CD4-positive, alpha-beta T cell treated with Interleukin-21 for 1 hour (primary cell): ENCODE measurements at places on chromosomes 4 and X.

GRCh38 chr4:83036991-83037665, 2.1 kb downstream of the COPS4 start:
- DNase-seq = no peak

DNA sequence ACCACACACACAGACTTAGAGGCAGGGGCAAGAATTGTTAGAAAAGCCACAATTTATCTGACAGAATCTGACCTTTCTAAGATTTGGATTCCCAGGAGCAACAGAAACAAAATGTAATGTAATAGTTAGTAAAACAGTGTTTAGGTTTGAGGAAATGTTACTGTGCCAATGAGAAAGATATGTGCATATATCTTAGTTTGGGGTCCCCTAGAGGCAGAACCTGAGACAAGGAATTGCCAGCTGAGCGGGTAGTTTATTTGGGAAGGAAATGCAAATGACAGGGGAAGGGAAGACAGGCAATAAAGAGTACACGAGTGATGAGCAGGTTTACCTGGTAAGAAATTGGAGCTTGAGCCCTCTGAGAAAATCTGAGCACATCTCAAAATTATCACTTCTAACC, 31.3 kb upstream of the DDX53 start:
- no peak for DNase-seq

DNA sequence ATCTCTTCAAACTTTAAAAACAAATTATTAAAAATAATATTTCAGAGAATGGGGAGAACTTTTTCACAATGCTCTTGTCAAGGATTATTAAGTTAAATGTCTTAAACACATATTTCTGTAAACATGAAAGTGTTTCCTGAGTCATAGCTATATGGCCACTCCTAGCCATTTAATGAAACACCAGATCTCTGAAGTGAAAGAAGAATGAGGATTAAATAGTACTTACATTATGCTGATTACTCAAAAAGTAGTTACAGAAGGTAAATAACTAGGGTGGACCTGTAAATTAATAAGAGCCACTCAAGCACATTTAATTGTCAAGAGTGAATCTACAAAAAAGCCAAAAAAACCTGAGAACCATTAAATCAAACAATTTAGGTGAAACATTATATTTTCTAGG, 57.6 kb upstream of the GALNT7 start:
- no peak for DNase-seq

DNA sequence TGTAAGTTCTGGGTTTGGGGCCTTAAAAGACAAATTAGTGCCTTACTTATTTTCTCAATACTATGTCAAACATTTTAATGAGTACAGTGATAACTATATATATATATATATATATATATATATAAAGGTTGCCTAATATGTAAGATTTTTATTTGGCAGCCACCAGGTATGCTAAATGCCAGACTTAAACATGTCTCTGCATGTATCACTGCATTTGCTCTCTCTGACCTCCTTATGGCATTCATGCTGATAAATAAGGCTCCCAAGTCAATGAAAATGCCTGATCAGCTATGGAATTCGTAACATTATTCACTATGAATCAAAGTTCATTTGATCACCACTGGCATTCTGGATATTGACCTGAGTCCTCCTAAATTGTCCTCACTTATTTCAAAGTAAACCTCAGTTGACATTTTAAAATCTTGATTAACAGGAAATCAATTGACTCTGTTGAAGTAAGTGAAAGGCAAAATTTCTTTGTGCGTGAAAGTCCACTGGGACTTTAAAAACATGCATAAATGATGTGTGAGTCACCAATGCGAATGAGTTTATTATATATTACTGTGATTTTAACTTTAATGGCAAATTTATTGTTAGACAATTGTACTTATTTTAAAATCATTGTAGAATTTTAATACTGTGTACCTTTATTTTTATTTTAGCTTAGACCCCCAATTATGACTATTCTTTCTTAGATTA, 29.2 kb upstream of the AREG start:
- no peak for DNase-seq

GRCh38 chr4:53914313-53915016, 149.9 kb downstream of the CHIC2 start:
- no peak for DNase-seq

DNA sequence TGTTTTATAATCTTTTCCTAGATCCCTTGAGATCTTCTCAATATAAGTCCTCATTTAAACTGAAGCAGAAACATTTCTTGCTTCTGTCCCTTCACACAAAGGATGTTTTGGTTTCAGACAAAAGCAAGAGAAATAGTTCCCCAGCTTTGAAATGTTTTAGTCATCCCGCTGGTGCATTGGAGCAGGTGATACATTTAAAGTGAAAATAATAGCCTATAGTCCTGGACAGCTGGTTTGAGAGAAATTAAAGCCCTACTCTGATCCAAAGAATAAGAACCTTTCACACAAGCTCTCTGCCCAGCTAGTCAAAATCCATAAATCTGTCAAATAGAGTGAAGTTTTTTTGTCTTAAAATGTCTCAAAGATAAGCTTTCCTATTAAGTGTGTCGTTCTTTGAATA, 79.4 kb downstream of the LUZP4 start:
- no peak for DNase-seq

- no peak for DNase-seq
Observed at GRCh38 chr4:140059159-140059558, 94.8 kb downstream of the MAML3 start.
